ENCODE measurements at places on chromosomes 13 and 19.

DNA sequence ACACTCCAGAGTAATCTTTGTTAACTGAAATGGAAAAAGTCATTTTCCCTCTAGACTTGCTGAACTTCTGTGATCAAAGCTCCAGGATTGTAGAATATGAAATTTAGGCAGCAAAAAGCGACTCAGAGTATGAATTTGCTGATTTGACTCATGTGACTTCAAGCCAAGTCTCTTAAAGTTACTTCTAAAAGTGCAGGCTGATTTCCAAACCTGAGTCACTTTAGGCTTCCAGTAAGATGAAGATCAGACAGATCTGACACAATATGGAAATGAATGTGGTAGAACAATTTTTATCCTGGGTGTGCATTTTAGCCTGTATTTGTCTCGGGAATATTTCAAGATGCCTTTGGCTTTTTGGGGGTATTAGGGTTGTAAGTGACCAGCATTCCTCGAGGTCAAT lies 151.0 kb upstream of the TMTC4 start:
- DNase-seq = no peak

DNA sequence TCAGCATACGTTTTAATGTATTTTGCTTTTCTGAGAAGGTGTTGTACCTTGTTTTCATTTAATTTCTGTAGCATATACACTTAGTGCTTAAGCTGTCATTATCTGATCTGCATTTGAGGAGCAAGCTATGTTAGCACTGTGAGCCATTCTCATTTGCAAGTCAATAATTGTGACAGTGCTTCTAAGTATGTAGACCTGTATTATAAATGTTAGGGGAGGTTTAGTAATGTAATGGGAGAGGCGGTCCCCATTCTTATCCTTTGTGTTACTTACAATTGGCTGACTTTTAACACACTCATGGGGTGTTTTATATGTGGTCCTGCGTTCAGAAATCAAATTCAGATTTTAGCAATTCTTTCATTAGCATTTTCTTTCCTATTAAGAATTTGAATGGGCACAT lies 90.2 kb downstream of the GPC6 start:
- DNase-seq = no peak

DNA sequence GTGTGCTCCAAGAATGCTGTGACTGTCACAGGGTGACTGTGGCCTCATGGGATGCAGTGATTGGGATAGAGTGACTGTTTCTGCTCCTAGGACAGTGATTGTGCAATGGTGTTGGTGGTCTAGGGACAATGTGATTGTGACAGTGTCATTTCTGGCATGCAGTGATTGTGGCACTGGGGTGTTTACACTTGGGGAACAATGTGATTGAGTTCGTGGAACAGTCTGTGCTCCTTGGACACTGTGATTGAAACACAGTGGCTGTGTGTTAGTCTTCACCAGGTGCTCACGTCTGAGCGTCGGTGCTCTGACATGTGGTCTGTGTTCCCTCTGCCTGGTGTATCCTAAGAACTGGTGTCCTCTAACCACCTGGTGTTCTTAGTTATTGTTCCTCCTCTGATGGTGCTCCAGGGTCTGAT lies 1.7 kb downstream of the PDE4A start:
- no peak for DNase-seq

GRCh38 chr13:99481366-99481765 lies 19.9 kb upstream of the TM9SF2 start:
- no peak for DNase-seq

DNA sequence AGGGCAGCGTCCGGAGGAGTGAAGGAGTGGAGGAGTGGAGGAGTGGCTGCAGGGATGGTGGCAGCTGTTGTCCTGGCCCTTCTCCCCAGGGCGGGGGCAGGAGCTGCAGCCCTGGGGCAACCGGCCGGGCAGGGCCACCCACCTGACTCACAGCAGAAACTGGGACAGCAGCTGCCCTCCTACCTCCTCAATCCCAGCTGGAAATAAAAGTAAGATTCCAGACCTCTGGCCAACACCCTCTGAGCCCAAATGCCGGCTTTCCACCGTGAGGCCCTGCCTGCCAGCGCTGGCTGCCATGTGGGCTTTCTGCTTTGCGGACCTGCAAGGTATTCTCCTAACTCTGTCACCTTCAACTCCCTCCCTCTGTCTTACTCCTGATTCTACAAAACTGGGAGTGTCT lies 3.3 kb upstream of the CLPP start:
- no peak for DNase-seq

DNA sequence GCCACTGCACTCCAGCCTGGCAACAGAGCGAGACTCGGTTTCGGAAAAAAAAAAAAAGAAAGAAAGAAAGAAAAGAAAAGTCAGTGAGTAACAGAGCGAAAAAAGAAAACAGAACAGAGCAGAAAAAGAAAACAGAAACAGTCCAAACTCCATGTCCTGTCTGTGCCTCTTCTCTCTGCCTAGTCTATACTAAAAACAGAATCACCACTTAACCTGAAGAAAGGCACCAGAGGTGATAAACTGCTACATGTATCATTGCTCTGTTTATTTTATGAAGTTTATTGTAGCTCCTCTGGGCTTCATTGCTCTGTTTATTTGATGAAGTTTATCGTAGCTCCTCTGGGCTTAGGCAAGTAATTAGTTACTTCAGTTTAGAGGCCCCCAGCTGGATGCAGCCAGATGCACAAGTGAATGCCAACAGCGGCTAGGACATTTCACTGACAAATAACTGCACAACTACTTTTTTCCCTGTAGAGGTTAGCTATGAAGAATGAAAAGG lies 39.2 kb downstream of the TBC1D4 start:
- DNase-seq = no peak
